Stimulated activated CD8-positive, alpha-beta memory T cell treated with anti-CD3 and anti-CD28 coated beads, Interleukin-15, amount 100 ng/mL, for 24 hours (primary cell): ENCODE measurements at places on chromosomes 2 and 18.

- DNase-seq = no peak
These were observed 805.6 kb downstream of the DPP10 start for GRCh38 chr2:115248066-115248465.

- DNase-seq = no peak
These were observed 64.9 kb upstream of the OTOS start for GRCh38 chr2:240205348-240205747.

- DNase-seq = peak; percentile 4
These were observed 125.3 kb downstream of the TMEM131 start for GRCh38 chr2:97870396-97870843.

GRCh38 chr2:70691497-70692140 is 76.4 kb downstream of the ADD2 start:
- DNase-seq = no peak

- no peak for DNase-seq
These were observed 267.1 kb downstream of the CYRIA start for GRCh38 chr2:16398486-16399043.

GRCh38 chr2:65658881-65659280 is 226.5 kb upstream of the SPRED2 start:
- no peak for DNase-seq

GRCh38 chr2:145289946-145290345 is 770.0 kb upstream of the ZEB2 start:
- DNase-seq = no peak

- DNase-seq = no peak
These were observed 645.3 kb upstream of the RAB6C start for GRCh38 chr2:129334128-129334527.

DNA sequence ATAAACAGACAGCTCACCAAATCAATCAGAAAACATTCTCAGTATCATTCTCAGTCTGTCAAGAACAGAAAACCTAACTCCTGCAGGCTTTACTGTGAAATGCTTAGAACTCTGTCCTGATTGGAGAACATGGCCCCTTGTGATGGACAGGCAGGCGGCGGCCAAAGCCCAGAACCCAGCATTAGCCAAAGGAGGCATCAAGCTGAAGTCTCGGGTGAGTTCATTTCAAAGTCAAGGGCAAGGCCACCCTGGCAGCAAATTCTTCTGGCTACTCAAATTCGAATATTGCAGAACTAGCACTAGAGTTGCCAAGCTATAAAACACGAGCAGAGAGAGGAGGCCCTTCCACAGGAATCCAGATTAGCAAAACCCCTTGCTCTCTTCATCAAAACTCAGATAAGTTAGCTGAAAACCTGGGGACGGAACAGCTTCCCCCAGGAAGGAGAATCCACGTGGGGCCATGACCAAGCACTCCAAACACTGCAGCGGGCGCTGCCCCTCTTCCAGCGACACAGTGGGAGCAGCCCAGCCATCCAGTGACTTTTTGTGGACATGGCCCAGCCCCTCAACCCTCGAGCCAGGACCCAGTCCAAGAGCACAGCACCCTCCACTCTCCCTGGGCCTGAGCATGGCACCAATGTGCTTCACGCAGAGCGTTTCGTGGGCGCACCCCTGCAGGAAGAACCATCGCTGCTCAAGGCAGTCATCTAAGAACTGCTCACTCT is 98.6 kb downstream of the HDAC4 start:
- DNase-seq = no peak

DNA sequence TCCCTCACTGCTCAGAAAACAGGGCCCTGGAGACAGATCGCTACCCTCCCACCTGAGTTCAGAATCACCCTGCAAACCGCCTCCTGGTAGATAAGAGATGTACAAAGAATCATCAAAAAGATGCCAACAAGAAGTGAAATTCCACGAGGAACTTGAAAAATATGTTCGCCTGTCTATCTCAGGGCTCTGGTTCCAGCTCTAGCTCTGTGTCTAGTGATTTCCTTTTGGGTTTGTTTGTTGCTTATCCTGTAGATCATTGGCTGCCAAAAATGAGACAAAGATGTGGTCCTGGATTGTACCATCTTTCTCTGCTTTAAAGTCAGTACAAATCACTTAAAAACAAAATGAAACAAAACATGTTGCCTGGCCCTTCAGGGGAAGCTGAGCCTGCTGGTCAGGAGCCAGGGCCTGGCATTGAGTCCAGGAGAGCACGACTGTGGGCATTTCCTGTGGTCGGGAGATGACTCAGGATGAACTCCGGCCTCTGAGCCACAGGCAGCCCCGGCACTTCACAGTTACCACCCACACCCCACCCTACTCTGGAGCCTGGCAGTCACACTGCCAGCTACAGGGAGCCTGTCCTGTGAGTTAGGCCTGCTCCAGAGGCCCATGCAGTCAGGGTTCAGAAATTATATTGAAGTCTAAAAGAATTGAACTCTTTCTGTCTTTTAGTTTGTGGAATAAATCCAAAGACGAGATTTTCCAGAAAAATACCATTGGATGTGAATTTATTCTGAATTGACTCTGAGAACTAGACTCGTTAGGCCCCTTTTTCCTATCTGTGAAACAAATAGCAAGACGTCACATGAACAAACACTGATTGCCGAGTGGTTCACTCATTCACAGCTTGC is 8.0 kb upstream of the ITGB6 start:
- DNase-seq = no peak

DNA sequence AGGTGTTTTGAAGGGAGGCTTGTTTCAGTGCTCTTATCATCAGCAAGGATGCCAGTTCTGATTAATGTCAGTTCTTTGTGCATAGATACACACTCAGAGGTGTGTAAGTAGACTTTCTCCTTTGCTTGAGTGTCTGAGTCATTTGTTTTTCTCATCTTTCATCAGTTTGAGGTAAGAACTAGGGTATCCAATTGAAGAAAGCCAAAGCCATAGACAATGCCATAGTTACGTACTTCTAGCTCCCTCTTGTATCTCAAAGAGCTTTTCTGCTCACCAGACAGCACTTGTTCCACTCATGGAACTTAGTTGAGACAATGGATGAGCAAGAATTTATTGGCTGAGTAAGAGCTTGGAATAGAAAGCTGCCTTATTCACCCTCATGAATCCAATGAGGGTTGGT is 520.1 kb downstream of the PIK3C3 start:
- no peak for DNase-seq

DNA sequence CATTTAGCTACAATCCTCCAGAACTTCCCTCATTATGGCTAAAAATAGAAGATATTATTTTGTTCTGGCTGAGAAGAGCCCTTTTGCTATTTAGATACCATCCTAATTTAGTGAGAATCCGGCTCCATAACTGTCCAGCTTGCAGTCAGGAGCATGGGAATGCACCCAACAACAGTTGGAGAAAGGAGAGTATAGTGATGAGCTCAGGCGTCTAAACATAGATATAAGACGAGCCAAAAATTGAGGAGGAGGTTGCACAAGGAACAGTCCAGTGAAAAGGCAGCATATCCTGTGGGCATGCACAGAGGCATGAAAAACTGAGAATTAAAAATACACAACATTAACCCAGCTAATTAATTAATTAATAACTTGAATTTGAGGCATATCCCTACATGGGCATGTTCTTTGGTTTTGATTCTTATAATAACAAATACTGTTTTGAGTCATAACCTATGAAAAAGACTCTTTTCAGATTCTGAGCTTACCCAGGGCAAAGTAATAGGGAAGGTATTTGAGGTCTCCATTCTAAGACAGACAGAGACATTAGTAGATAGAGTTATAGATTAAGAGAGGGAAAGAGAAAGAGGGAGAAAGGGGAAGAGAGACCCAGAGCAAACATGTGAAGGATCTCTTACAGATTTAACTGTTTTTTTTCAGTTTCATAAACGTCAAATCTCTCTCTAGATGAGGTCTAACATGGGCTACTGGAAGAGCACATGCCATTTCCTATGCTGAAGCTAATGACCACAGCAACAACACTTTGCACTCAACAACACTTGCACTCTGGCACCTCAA is 311.2 kb downstream of the OSR1 start:
- no peak for DNase-seq

DNA sequence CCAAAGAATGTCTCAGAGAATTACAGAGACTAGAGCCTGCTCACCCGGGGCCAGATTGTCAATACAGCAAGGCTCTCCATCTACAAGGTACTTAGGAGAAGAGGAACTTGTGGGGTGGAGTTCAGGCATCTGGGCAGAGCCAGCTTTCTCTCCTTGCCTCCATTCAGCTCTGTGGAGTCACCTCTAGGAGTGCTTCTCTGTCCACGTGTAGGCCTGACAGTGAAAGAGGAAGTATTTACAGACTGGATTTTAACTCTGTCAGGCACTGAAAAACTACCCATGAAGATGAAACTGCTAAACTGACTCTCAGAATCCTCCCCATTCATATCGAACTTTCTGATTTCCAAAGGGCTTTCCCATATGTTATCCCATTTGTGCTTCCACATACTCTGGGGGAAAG is 315.6 kb downstream of the SETBP1 start:
- no peak for DNase-seq

DNA sequence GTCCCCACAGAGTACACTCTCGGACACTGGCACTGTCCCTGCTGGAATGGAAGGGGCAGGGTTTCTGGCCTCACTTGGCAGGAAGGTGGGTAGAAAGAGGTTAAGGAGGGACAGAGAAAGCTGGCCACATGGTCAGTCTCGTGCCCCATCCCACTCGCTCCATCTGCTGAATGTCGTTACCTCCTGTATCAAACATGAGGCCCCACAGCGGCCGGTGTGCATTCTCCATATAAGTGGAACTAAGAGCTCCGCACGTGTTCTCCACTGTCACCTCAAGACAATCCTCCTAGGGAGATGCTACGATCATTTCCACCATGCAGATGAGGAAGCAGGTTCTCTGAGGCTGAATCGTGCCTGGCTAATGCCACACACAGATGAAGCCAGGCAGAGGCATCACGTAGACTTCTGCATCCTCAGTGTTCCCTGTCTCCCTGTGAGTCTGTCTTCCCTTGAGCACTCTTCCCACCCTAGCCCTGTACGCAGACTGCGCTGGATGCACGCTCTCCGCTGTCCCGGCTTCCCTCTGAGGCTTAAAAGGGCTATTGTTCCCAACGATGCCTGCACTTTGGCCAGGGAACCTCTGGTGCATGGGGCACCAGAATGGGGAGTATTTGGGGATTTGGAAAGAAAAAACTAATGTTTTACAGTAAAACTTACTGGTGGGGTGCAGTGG is 35.1 kb downstream of the MAL start:
- DNase-seq = no peak

DNA sequence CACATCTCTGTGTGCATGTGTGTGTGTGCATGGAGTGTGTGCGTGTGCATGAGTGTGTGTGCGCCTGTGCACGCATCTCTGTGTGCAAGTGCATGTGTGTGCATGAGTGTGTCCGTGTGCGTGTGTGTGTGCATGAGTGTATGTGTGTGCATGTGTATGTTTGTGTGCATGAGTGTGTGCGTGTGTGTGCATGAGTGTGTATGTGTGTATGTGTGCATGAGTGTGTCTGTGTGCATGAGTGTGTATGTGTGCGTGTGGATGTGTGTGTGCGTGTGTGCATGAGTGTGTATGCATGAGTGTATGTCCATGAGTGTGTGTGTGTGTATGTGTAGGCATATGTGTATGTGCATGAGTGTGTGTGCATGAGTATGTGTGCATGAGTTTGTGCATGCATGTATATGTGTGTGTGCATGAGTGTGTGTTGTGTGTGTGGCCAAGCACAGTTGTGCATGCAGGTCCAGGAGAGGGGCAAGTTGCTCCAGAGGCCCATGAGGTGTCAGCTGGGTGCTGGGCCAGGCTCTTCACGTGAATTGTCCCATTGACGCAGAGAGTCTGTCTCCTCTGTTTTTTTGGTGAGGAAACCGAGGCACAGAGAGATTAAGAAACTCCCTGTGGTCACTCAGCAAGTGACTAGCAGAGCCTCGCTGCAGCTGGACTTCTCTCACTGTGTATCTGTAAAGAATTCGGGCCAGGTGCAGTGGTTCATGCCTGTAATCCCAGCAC is 75.5 kb downstream of the ASB1 start:
- DNase-seq = no peak

DNA sequence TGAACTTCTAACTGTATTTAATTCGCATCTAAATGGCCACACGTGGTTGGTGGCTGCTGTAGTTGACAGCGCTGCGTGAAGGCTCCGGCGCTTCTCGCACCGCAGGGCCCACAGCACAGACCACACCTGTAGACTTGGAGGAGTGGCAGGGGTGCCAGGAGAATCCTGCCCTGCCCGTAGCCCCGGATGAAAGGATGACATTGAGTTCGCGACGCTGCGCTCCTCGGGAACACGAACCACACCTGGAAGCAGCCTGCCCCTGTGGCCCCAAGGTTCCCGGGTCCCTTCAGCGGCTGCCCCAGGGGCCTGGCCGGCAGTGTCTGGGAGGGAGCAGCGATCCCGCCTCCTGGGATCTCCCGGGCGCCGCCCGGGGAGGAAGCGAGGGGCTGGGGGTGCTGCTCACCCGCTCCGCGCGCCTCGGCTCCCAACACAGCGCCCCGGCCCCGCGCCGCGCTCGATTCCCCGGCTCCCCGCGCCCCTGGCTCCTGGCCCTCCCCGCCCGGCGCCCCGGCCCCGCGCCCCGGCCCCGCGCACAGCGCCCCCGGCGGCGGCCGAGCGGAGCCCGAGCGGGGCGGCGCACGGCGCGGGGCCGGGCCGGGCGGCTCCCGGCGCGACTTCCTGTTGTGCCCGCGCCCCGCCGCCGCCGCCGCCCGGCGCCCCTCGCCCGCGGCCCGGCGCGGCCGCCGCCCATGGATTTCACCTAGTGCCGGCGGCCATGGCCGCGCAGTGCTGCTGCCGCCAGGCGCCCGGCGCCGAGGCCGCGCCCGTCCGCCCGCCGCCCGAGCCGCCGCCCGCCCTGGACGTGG is at the start of gene RNPEPL1:
RNPEPL1 (plus strand) TSS at position 613 of the 806 bp plus-strand sequence; CDS start at position 716, 103 bp downstream.
- DNase-seq = no peak

DNA sequence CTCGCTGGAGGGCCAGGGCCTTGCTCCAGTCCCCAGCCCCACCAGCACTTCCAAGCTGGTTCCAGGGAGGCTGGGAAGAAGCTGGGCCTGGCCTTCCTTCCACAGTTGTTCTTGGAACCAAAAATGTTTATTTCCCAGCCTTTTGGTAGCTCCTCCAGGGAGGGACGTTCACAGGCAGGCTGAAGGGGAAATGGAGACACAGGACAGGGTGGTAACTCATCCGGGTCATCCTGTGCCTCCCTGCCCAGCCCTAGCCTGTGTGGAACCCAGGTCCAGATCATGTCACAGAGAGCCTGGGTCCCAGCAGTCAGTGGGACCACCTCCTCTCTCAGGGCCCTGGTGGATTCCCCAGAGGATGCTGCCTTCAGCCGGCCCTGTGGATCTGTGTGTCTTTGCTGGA is 12.5 kb upstream of the ARMC9 start:
- DNase-seq = no peak

- DNase-seq = no peak
These were observed 17.7 kb upstream of the NFE2L2 start for GRCh38 chr2:177282181-177282641.

- no peak for DNase-seq
These were observed 8.4 kb upstream of the MAL start for GRCh38 chr2:95017071-95017501.

- DNase-seq = no peak
These were observed 212.2 kb downstream of the CAMKMT start for GRCh38 chr2:44573996-44574395.

DNA sequence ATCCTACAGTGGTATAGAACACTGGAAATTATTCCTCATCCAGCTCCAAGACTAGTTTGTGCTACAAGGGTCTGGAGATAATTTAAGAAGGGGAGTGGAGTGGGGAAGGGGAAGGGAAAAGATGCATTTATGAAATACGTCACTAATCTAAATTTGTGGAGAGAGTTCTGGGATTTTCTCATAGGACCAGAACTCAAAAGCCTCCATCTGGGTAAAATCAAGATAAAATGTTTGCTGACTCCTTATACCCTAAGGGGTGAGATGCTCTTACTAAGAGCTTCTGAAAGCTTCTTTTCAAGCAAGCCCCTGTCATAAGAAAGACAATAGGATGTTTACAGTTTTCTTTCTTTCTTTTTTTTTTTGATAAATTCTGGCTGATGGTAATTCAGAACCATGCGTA is 88.5 kb upstream of the RBMS1 start:
- no peak for DNase-seq

GRCh38 chr2:173307293-173307692 is 47.4 kb upstream of the CDCA7 start:
- DNase-seq = no peak
